ENCODE measurements at places on chromosomes 12 and 14.

DNA sequence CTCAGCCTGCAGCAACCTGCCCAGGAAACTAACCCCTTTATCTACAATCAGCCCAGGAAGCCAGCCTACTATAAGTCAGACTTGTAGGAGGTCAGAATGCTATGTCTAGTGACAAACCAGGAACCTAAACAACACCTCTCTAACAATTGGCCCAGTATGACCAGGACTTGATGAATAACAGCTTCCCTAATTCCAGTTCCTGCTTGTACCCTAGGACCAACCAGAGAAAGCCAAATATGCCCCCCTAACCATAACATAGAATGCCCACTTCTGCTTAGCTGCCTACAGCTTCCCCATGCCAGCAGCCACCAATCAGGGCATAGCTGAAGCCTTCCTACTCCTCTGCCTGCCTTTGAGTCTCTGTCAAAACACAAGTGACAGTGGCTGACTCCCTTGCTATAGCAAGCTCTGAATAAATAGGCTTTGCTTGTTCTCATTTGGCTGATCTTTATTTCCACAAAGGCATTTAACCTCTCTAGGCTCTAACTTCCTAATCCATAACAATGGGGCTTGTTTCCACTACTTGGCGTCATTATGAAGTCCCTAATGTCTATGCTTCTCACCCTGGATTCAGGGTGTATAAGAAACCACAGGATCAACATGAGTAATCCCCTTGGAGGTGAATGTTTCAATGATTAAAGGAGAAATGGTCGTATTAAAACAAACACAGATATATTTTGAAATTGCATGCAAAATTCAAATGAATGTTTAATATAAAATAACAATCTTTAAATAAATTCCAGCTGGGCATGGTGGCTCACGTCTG, 220.2 kb downstream of the ANO6 start:
- no peak for DNase-seq

- DNase-seq = no peak
These were observed 202.0 kb downstream of the TMEM132C start for GRCh38 chr12:128468926-128469325.

DNA sequence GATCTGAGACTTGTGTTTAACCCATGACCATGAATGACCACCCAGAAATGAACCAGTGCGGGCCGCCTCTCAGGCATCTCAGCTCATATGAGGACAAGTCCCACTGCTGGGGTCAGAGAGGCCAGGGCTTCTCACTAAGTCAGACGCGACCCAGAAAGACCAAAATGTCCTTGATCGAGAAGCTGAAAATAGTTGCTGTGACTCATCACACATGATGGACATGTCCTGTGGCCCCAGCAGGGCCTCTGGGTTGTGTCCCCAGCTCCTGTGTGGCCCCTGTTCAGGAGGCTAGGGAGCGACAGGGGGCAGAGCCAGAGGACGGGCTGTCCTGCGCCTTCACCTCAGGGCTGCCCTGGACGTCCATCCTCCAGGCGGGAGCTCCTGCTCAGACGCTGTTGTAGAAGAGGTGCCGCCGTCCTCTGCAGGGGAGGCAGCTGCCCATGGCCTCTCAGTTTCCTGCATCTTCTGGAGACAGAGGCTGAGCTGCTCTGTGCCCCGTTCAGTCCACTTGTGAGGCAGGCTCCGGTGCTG, 29.0 kb upstream of the FAM181A start:
- DNase-seq = no peak

DNA sequence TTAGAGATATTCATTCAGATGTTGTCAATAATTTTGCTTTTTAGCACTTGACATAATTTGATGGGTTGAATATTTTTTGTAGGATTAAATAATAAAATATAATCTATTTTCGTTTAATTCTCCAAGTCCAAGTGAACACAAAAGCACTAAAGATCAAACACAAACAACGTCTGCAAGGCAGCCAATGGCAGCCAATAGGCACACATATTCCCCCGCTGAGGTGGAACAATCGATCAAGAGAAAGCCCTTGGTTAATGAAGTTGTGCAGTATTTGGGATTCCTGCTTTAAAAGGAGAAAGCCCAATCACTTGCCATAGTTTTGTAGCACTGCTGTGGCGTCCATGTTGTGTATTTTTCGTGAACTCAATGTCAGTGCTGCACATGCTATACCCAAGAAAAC, 1.5 kb downstream of the DHRS7 start:
- DNase-seq = no peak

Measured in activated CD4-positive, alpha-beta T cell treated with anti-CD3 and anti-CD28 coated beads for 24 hours (primary cell).